Stimulated activated memory B cell treated with anti-CD40 and anti-IgM and Interleukin-4, amounts not matched to agents 10 μg/mL and 1 μg/mL and 100 μg/mL, for 72 hours (primary cell): ENCODE measurements at places on chromosomes 3 and 15.

GRCh38 chr15:55998478-55998877, 5.1 kb upstream of the NEDD4 start:
- ATAC-seq: no peak

- ATAC-seq: no peak
These were observed 185.6 kb downstream of the OR4M2 start for GRCh38 chr15:22265970-22266369.

GRCh38 chr3:161203485-161204098, 17.5 kb upstream of the NMD3 start:
- ATAC-seq: no peak

DNA sequence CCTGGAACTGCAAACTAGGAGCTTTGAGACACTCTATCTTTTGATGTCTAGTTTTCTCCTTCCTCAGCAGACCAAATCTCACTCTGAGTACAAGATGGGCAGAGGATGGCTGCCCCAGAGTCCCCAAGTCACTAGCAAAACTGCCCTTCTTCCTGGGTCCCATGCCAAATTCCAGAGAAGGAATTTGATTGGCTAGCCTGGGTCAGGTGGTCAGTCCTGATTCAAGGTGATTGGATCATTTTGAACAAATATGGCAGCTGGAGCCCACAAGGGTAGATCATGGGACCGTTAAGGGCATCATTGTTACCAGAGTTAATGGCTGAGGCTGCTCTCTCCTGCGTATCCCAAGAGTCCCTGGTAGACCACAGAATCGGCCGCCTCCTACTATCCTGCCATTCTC, 21.7 kb downstream of the SLC6A1 start:
- ATAC-seq: no peak

DNA sequence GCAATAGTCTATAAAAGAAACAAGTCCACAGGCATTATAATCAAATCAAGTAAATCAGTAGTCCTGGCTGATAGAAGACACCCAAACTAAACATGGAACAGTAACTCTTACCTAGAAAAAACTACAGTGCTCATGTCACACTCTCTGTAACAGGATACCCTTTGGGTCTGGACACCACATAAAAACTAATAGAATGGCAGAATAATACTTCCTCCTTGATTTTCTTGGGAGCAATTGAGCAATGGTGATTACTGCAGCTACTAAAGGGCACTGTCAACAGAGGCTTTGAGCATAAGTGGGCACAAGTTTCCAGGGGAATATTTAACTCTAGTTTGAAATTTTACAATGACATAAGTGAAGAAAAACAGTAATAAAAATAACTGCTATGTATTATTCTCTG, 59.5 kb downstream of the GLB1 start:
- ATAC-seq: no peak
